CD4-positive, alpha-beta T cell treated with Interleukin-6 for 4 hours (primary cell): ENCODE measurements at places on chromosomes 2 and 18.

DNA sequence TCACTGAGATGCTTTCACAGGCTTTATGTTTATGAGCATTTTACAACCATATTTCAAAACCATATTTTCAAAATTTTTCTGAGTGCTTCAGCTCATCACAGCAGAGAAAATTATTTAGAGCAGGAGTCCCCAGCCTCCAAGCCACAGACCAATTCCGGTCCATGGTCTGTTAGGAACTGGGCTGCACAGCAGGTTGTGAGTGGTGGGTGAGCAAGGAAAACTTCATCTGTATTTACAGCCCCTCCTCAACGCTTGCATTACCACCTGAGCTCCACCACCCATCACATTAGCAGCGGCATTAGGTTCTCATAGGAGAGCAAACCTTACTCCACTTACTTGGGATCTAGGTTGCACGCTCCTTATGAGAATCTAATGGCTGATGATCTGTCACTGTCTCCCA lies 165.6 kb downstream of the SEPTIN10 start:
- no peak for DNase-seq

DNA sequence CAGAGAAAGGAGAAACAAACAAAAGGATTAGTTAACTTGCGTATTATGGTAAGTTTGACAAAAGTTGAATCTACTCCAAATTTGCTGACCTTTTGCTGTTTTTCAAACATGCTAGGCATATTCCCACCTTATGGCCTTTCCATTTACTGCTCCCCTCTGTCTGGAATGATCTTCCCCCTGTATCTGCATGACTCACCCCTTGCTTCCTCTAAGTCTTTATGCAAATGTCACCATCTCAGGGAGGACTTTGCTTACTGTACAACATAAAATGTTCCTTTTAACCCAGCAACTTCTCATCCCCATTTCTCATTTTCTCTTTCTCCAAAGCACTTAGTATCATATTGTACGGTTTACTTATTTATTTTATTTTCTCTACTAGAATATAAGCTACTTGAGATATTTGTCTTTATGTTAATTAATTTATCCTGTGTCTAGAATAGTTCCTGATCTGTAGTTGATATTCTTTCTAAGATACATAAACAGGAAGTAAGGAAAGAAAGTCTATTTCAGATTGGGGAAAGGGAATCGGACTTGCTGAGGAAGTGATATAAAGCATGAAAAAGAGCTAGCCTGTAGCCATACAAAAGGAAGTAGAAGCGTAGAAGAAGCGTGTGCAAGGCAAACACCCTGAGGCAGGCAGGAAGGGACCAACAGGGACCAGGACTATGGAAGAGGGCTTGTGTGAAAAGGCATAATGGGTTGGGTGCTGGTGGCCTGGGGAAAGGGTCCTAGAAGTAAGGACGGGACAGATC lies 144.9 kb upstream of the ERBB4 start:
- no peak for DNase-seq

DNA sequence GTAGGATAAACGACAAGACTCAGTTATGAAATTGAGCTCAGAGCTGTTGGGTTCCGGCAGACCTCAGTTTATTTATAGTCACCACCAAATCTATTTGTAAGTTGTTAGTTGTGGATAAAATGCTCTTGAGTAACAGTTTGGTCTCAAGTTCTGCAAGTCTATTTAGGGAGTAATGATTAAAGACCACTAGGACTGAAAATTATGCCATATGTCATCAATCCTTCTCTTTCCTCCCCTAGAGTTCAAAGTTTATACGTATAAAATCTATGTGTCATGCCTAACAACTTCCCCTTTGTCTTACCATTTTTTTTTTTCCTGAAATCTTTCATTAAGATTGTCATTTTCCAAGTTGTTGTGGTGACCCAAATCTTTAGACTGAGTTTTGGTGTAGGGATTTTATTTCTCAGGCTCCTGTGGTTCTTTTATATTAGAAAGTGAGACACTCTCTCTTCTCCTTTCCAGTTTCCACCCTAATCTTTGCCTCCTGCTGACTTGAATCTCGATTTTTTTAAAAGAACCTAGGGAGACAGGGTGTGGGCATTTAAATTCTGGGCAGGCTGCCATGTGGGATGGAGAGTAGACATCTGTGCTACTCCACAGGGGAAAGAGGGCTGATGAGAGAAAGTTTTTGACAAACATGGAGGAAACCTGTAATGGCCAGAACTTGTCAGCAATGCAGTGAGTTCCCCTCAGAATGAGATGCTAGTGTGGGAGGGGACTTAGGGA lies 51.0 kb downstream of the LAMA3 start:
- DNase-seq: no peak

- peak; percentile 36 for DNase-seq
These were observed 118.2 kb downstream of the ZNF516 start for GRCh38 chr18:76376668-76377358.

GRCh38 chr2:209424781-209425470 lies 1.1 kb downstream of the MAP2 start:
- no peak for DNase-seq

- no peak for DNase-seq
These were observed 42.2 kb upstream of the ARHGAP15 start for GRCh38 chr2:143087033-143087432.

DNA sequence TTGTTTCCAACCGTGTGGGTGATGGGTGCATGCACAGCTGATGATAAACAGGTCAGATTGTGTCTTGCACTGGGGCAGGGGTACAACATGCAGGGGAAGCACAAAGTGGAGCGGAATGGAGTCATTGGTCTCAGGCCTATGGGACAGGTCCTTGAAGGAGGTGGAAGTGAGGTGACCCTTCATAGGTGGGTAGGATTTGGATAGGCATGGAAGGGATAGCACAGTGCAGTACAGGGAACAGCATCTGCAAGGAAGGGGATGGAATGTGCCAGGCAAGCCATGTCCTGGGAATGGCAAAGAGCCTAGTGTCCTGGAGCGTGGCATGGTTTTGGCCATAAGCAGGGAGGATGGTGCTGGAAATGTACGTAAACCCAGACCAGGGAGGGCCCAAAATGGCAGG lies 143.9 kb downstream of the CAPN13 start:
- DNase-seq: no peak

GRCh38 chr2:70984576-70985282 lies 6.3 kb downstream of the ANKRD53 start:
- peak; percentile 87 for DNase-seq

- peak; percentile 12 for DNase-seq
These were observed 3.5 kb upstream of the SLC9A2 start for GRCh38 chr2:102615620-102616436.

GRCh38 chr2:143725400-143725799 lies 596.2 kb downstream of the ARHGAP15 start:
- no peak for DNase-seq

DNA sequence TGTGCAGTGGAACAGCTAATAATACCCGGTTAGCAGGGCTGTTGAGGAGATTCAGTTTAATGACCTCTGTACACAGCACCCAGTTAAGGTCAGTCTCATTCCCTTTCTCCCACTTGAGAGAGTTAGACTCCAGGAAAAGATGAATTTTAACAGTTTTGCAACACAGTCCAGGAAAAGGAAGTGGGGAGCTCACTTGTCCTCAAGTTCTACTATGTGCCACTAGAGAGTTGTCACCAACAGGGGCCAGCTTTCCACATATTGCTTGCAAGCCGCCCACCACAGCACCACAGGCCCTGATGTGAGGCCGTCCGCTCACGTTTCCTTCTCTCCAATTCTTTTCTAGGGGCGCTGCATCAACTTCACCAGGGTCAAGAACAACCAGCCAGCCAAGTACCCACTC lies 142.1 kb downstream of the GFPT1 start:
- no peak for DNase-seq

- no peak for DNase-seq
These were observed 782 bp downstream of the COL6A3 start for GRCh38 chr2:237412988-237413776.

DNA sequence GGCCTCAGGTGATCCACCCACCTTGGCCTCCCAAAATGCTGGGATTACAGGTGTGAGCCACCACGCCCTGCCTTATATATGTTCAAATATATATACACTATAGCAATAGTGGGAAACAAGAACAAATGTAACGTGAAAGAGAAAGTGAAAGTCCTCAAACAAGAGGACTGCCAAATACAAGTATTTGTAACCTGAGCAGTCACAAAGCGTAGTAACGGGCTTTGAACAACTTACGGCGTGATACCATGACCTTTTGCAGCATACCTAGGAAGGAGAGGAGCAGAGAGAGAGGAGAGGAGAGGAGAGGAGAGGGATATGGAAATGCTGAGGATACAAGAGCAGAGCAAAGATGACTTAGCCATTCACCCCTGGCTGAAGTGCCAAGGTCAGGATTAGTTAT lies 113.8 kb upstream of the RGPD4 start:
- no peak for DNase-seq

- DNase-seq: no peak
These were observed 1.2 kb upstream of the TRAPPC8 start for GRCh38 chr18:31943878-31944816.

DNA sequence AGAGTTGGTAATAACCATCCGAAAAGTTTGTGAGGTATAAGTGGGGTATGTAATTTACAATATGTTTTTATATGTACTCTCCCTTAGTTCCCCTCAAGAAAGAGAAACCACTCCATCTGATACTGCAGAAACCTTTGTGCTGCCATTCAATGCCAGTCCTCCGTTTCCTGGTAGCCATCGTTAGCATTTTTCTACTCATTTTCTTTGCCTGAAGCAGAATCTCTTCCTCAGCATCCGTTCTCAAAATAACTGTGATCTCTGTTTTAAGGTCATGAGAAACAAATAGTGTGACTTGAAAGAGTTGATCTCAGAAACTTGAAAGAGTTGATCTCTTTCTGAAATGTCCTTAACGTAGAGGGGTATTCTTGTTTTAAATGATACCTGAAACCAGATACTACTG lies 996 bp downstream of the PTCD3 start:
- DNase-seq: no peak

- no peak for DNase-seq
These were observed 428.2 kb upstream of the ETAA1 start for GRCh38 chr2:66968946-66969345.

GRCh38 chr2:63046961-63047320 lies 3.7 kb upstream of the OTX1 start:
- DNase-seq: no peak

- no peak for DNase-seq
These were observed 69.4 kb downstream of the CABLES1 start for GRCh38 chr18:23204589-23205235.

- DNase-seq: no peak
These were observed 119.0 kb upstream of the ZBTB14 start for GRCh38 chr18:5414546-5414945.

DNA sequence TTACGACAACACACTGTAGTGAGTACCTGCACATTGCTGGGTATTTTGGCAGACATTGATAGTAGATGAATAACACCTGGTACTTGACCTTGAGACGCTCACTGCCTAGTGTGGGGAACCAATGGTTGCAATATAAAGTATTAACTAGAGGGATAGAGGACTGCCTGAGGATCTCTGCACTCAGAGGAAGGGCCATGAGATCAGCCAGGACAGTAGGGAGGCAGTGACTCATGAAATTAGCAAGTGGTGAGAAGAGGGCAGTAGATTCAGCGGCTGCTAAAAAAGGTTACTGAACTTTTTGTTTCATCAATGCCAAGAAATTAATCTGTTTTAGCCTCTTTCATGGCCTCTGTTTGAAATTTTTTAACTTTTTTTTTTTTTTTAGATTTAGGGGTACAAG lies 250.8 kb upstream of the TCF4 start:
- no peak for DNase-seq

- no peak for DNase-seq
These were observed 3.4 kb upstream of the GFPT1 start for GRCh38 chr2:69390471-69390870.

DNA sequence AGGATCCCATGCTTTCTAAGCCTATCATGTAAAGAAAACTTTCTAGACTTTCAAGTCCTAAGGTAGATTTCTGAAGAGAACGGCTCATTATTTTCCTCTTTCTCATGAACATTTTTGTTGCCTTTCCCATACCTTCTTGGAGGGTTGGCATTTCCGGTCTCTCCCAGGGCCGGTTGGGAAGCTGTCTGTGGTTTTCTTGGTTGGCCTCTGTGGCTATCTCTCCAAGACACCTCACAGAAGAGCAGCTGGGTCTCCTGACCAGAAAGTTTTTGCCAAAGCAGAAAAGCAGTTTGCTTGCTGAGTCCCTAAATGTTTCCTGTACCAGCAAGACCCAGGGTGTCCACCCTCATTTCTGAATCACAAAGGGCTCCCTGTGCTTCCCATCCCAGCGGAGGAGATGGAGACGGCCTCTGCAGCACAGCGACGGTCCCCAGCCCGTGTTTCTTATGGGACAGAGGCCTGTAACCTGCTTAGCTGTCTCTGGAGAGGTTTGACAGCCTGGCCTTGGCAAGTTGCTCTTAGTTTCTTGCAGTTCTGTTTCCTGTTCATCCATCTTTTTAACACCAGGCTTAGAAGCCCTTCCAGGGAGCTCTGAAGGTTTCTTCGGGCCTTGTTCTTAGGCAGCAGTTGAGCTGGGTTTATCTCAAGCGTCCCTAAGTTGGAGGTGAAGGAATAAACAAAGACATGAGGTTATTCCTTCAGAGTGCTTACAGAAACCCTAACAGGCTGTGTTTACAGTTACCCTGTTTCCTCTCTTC lies 39.8 kb downstream of the GREB1 start:
- no peak for DNase-seq

DNA sequence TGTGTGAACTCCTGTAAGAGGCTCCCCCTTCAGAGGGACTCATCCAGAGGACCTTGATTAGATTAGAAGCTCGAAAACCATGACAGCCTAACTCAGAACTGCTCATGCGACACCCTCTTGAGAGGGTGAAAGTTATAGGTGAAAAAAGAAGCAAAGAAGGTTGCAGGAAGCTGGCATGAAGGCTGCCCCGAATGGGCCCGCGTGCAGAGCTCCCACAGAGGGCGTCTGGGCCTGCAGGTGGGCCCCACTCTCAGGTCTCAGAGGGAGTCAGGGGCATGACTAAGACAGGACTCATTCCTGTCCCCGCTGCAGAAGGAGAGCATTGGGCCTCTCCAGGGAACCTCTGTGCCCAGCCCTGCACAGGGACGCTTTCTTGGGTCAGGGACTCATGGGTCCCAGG lies 235.4 kb downstream of the EIPR1 start:
- no peak for DNase-seq

GRCh38 chr2:68744366-68744912 lies 9.8 kb downstream of the ARHGAP25 start:
- DNase-seq: no peak

DNA sequence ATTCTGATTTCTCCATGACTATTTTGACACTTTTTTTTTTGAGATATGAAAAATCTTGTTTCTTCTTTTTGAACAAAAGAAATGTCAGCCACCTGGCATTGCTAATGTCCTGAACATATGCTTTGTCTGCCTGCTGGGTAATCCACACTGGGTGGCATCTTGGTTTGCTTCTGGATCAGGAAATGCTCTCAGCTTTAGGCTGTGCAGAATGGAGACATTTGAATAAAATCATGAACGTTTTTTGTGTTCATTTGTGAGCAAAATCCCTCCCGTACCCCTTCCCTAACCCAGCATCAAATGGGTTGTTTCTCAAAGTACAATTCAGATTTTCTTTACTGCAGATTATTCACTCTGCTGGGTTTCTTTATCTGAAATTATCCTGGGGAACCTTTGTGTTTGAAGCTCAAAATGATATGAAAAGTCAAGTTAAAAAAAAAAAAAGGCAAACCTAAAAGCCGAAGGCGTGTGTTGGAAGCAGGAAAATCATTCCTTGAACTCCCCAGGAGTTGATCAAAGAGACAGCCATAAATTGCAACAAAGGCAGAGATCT lies 53.4 kb upstream of the KLF7 start:
- DNase-seq: no peak

GRCh38 chr18:68438983-68439382 lies 275.9 kb downstream of the TMX3 start:
- DNase-seq: no peak

GRCh38 chr18:33467531-33467930 lies 27.0 kb upstream of the CCDC178 start:
- no peak for DNase-seq

- DNase-seq: no peak
These were observed 122.5 kb downstream of the HDAC4 start for GRCh38 chr2:239278361-239278760.
